ENCODE measurements at places on chromosomes 16 and 17. TPM values are rescaled to one million over a fixed set of nuclear protein-coding genes. Genes with fewer than 3 reads are reported as not detected.

Gene ANKRD13B
- 0.70 TPM for total RNA-seq

DNA sequence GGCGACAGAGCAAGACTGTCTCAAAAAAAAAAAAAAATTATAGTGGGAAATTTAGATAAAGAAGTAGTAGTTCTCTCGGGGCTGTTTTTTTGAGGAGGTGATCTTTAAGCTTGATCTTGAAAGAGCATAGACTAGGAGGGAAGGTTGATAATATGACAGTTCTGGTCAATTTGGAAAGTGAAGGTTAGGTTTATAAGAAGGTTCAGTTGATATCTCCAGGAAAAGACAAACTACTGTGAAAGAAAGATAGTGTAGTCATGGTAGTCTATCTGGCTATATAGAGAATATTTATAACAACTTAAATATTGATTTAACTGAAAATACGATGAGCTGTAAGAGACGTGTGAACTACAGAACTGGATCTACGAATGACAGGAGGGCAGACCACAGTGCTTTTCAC lies 3.1 kb downstream of the ATF7IP2 start:
- peaks cover 16% of the 10 kb centered on the region for H3K4me1 ChIP-seq
- H3K4me3 ChIP-seq, result no peak overlapping the region
- H3K27me3 ChIP-seq, result no peaks in the 10 kb centered on the region
- no peaks in the 10 kb centered on the region for H3K36me3 ChIP-seq
- DNase-seq, result no peak

- DNase-seq, result peak; percentile 71
- no peaks in the 10 kb centered on the region for H3K27me3 ChIP-seq
- H3K4me1 ChIP-seq, result no peaks in the 10 kb centered on the region
- H3K36me3 ChIP-seq, result no peaks in the 10 kb centered on the region
- peak overlapping the region; percentile 58 for H3K27ac ChIP-seq
Measured at GRCh38 chr16:90077757-90078578, 837 bp upstream of the PRDM7 start.

DNA sequence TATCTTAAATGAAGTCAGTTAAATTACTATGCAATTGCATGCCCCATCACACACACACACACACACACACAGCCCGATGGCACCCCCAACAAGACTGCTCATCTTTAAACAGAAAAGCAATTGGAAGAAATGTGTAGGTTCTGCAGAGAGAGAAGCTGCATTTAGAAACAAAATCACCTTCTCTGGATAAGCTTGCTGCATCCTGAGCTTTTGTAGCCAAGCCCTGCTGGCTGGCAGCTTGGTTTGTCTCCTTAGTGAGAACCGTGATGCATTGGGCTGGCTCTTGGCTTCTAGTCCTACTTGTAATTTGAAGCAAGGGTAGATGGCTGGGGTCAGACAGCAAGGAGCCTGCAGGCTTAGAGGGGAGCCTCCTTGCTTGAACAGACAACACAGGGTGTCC lies 153.8 kb downstream of the SOX9 start:
- H3K4me3 ChIP-seq, result no peak overlapping the region
- H3K27me3 ChIP-seq, result no peaks in the 10 kb centered on the region
- H3K27ac ChIP-seq, result no peak overlapping the region
- H3K36me3 ChIP-seq, result no peaks in the 10 kb centered on the region
- H3K4me1 ChIP-seq, result no peaks in the 10 kb centered on the region
- no peak for DNase-seq

DNA sequence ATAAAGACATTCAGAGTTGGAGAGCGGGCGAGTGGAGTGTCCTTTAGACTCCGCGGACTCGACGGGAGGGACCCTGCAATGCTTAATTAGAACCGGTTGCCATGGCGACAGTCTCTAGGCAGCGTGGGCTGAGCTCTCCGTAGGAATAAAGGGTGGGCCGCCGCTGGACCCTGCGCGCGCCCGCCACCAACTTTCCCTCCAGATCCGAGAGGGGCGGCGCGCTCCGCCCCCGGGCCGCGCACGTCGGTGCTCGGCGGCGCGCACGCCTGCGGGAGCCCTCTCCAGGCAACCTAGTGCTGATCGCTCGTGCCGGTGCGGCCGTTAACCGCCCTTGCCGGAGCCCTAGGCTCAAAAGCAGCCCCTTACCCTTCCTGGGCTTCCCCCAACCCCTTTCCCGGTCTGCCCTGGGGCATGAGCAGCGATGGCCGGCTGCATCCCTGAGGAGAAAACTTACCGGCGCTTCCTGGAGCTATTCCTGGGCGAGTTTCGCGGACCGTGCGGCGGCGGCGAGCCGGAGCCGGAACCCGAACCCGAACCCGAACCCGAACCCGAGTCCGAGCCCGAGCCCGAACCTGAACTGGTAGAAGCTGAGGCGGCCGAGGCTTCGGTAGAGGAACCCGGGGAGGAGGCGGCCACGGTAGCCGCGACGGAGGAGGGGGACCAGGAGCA lies at the start of gene PPM1E:
Gene PPM1E, plus strand, starts transcription at position 278 of the 669 bp plus-strand sequence.
- H3K36me3 ChIP-seq, result no peaks in the 10 kb centered on the region
- peaks cover 5% of the 10 kb centered on the region for H3K4me1 ChIP-seq

- H3K27me3 ChIP-seq, result no peaks in the 10 kb centered on the region
- H3K27ac ChIP-seq, result no peak overlapping the region
- no peak for DNase-seq
- no peaks in the 10 kb centered on the region for H3K4me1 ChIP-seq
- no peaks in the 10 kb centered on the region for H3K36me3 ChIP-seq
Measured at GRCh38 chr16:84179612-84180320, 7.1 kb downstream of the TAF1C start.

Measured in naive thymus-derived CD4-positive, alpha-beta T cell (primary cell).